ENCODE measurements at places on chromosomes 7 and 10. TPM values are rescaled to one million over a fixed set of nuclear protein-coding genes. Genes with fewer than 3 reads are reported as not detected.

Gene HOXA4
- 1.4 TPM for total RNA-seq

Gene ACBD7
- 0.37 TPM for total RNA-seq

Gene SIRT1
- 12.5 TPM for total RNA-seq

Gene EPHB6
- 3.1 TPM for total RNA-seq

Gene ST7
- total RNA-seq = 21.1 TPM
